Activated naive CD4-positive, alpha-beta T cell treated with anti-CD3 and anti-CD28 coated beads, Interleukin-2, amount 50 U/mL, for 16 hours (primary cell): ENCODE measurements at places on chromosomes 11 and 22.

DNA sequence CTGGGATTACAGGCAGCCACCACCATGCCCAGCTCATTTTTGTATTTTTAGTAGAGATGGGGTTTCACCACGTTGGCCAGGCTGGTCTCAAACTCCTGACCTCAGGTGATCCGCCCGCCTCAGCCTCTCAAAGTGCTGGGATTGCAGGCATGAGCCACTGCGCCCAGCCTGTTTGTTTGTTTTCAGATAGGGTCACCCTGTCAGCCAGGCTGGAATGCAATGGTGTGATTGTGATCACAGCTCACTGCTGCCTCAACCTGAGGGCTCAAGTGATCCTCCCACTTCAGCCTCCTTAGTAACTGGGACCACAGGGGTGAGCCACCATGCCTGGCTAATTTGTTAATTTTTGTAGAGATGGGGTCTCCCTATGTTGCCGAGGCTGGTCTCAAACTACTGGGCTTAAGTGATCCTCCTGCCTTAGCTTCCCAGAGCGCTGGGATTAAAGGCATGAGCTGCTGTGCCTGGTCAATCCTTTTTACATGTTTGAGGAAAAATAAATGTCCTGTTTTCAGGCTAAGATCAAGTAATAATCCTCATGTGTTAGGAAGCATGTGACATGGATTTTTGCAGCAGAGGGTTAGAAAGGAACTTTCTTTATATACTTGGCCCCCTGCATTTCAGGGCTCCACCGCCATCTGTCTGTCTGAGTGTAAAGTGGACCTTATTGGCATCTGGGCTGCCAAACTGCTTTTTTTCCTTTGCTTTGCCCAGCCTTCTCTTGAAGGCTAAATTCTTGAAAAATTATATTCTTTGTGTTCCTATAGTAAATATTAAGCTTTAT, 4.8 kb upstream of the SLC3A2 start:
- DNase-seq: no peak

DNA sequence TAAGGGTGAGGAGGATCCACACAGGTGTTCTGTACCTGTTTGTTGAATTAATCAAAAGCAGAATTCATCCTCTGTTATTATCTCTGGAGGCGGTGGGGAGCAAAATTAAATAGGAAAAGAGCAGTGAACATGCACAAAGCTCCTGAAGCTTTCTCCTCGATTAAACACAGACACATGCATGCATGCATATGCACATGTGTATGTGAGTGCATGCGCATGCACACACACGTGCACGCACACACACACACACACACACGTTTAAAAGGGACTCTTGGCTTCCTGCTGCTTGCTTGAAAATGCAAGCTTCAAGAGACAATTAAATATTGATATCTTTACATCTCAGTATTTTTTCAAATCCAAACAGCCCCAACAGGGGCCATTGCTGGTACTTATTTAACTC, 462.1 kb downstream of the BUD13 start:
- DNase-seq: no peak

DNA sequence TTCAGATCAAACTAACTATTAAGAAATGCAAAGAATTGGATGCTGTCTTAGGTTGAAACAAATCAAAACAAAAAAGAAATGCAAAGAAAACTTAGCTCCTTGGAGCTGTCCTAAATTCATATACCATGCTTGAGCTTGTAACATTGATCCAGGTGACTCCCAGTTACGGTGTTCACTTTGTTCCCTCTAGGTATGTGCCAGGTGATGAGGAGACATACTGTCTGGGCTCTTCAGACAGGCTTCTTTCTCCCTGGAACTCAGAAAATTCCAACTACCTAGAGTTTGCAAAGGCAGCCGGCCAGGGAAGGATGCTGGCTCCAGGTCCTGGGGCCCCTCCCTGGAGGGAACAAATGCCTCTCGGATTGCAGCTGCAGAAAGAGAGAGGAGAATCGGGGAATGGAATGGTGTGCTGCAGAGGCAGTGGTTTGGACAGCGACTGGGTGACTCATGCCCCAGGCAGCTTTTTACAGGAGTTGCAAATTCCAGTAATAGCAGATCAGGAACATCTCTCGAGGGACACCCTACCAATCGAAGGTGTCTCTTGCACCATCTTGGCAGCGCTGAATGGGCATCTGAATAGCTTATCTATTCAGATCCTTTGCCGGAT, 12.3 kb upstream of the ASPHD2 start:
- no peak for DNase-seq

DNA sequence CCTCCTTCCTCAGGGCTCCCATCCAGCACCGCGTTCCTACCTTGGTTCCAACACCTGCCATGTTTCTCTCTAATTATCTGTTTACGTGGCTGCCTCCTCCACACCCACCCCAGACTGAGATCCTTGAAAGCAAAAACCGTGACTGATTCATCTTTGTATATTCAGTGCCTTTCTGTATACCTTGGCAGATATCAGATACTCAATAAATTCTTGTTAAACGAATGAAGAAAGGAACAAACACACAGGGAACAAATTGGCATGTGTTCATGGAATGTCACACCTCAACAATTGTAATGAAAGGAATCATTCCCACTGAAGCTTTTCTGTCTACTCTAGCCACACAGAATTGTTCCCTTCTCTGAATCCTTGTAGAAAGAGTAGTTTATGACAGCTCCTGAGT, 20.4 kb upstream of the LRRC55 start:
- no peak for DNase-seq

DNA sequence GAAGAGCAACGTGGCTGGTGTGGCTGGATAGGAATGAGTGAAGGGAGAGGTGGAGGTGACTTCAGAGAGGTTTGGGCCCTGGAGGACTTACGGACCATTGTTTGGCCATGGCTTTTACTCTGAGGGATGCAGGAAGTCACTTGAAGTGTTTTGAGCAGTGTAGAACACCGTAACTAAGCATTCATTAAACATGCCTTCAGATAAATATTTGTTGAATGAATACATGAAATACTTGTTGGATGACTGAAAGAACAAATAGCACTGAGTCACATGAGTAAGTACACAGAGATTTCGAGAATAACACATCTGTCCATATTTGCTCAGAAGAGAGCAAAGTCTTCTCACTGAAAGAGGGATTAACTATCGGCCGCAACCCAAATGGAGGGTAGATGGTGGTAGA, 182.7 kb upstream of the SNX19 start:
- no peak for DNase-seq

- no peak for DNase-seq
Observed at GRCh38 chr11:2708757-2709281, 9.0 kb upstream of the KCNQ1OT1 start.

DNA sequence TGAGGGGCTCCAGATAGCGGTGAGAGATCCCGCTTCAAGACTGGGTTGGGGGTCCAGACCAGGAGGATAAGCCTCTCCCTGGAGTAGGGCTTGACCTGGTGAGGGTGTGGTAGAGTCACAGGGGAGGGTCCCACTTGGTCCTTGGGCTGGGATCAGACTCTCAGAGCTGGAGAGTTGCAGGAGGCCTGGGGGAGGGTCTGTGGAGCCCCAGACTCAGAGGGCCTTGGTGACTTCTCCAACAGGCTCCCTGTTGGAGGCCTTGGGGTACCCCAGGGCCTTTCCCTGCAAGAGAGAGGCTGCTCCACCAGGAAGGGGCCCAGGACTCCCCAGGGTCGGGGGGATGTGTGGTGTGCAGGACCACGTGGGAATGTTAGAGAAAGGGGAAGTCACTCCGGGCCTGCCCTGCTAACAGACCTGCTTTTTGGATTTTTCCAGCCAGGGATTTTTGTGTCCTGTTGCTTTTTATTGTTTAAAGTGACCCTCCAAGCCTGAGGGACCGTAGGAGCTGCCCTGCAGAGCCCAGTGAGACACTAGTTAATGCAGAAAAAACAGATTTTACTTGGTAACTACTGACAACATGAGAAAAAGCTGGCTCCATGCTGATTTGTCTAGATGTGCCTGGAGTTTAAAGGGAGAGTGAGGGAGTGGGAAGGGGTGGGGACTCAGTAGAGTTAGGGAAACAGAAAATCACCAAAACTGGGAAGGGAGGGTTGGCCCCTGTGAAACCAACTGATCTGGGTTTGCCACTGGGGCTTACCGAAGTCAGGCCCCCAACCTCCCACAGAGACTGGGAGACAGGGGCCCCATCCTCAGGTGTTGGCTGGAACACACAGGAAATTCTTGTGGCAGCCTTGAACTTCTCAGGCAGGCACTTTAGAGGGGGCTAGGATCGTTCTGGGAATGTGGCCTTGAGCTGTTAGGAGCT, 801 bp upstream of the TXNRD2 start:
- DNase-seq: no peak

- no peak for DNase-seq
Observed at GRCh38 chr11:62857541-62857982, 18.2 kb upstream of the WDR74 start.

GRCh38 chr22:28231441-28231840, 312.4 kb upstream of the PITPNB start:
- no peak for DNase-seq

DNA sequence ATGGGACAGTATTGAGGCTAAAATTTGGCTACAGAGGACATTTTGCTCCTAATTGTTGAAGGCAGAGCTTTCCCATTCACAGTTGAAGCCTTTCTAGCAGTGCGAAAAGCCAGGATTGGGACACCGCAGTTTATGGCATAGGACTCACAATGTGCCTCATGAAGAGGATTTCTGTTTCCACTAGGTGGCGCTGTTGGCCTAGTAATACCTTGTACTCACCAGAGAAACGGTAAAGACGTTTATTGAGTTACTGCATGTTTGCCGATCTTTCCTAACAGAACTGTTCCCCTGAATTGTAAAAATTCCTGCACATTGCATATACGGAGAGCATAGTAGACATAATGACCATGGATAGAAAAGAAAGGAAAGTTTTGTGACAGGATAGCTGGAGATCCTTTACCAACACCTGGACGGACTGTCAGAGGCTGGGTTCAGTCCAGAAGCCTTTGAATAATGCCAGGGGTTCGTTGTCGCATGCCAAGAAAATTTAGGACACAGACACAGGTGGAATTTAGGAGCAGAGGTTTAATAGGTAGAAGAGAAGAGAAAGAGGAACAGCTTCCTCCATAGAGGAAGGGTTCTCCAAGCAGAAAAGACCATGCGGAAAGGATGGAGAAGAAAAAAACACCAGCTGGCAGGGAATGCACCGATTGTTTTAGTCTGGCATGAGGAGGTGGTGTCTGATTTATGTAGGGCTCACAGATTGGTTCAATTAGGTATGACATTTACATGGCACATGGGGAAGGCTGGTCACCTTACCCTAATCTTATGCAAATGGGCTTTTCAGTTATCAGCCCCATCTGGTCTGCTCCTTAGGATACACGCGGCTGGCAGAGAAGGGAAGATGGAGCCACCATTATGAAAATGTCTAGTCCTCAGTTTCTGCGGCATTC, 10.8 kb upstream of the OR51D1 start:
- peak; percentile 19 for DNase-seq

GRCh38 chr11:95999711-96000406, 76.0 kb upstream of the MTMR2 start:
- DNase-seq: no peak

DNA sequence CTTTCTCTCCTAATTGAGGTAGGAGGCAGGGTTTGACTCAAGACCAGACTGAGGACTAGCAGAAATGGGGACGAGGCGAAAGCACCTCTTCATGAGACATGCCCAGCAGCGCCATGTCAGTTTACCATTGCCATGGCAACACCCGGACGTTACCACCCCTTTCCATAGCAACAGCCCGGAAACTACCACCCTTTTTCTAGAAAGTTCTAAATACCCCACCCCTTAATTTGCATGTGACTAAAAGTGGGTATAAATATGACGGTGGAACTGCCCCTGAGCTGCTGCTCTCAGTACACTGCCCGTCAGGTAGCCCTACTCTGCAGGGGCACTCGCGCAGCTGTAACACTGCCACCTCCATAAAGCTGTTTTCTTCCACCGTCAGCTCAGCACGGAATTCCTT, 5.9 kb upstream of the RAC2 start:
- no peak for DNase-seq

GRCh38 chr11:74902342-74902741, 46.5 kb downstream of the XRRA1 start:
- DNase-seq: no peak

DNA sequence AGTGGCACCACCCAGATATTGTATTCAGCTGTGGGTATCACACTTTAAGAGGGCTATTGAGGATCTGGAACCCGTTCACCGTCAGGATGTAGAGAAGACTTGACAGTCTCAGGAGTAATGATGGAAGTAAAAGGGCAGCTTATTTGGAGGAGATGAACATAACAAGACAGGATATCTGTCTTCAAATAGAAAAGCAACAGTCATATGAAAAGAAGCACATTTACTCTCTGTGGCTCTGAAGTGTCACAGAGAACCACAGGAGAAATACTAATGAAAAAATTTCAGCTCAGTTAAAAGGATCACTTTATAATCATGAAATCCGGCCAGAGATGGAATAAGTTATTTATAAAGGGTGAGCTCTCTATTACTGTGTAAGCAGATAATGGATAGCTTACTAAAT, 200.8 kb downstream of the FAM76B start:
- DNase-seq: no peak

GRCh38 chr11:20489948-20490347, 102.4 kb downstream of the PRMT3 start:
- DNase-seq: no peak

GRCh38 chr22:38139901-38140300, 29.4 kb upstream of the BAIAP2L2 start:
- DNase-seq: no peak

DNA sequence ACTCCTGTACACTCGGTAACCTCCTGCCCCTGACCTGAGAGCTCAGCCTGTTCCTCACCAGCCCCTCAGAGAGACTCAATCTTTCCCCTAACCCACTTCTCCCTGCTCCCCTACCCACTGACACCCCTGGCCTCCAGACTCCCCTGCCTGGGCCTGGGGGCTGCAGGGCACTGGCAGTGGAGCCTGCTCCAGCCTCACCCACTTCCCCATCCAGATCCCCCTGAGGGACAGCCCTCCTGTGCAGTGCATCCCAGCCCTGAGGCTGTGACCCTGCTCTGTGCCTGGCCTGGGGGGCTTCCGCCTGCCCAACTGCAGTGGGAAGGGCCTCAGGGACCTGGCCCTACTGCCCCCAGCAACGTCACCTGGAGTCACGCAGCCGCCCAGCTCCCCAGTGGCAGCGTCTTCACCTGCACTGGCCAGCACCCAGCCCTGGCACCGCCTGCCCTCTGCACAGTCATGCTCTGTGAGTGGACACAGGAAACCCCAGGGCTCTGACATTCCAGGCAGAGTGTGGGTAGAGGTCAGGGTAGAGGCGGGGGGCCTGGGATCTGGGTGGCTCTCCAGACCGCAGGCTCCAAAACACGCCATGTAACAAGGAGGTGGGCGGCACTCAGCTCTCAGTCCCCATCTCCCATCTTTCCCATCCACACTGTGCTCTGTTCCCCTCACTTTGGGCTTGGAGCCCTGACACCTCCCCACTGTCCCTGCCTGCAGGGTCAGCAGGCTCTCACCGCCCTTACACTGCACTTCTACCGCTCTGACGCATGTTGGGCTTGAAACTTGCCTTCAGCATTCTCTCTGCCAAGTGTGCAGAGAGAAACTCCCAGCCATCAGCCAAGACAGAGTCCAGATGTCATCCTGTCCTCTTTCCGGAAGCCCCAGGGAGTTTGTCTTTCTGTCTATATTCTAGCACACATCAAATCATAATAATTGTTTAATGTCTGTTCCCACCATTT, 5.1 kb downstream of the VSIG10L2 start:
- DNase-seq: no peak
